ENCODE measurements at places on chromosomes 3 and 15. TPM values are rescaled to one million over a fixed set of nuclear protein-coding genes. Genes with fewer than 3 reads are reported as not detected.

DNA sequence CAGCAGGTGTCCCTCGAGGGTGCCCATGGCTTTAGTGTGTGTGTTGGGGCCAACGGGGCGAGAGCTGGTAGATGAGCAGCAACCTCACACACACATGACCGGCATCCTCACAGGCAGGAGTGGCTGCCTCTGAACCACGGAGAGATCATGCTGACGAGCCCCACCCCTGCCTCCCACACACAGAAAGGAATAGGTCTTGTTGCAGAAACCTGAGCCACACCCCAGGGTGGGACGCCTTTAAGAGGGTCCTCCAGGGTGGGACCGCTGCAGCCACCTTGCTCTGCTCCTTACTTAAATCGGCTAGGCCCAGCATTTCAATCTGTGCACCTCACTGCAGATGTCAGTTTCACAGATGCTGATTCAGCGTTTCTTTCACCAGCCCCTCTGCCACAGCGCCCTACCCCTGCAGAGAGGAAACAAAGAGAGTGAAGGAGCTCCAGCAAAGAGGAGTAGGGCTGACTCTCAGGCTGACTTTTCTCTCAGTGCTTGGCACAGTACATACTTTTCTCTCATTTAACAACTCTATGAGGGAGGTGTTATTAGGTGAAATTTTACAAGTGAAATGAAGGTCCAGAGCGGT, 61.2 kb upstream of the EPHB3 start:
- DNase-seq: no peak

DNA sequence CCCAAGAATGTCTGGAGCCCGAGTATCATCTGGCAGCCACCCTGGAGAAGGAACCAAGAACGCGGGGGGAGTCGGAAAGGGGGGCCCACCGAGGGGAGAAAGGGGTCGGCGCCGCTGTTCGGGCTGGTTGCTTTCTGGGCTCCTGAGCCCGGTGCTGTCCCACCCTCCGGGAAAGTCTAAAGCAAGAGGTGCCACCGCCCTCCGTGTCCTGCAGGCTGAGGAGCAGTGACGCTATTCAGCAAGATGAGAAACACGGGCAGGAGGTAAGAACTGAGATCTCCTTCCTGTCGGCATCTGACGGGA, 234.8 kb downstream of the XXYLT1 start:
- DNase-seq: no peak

DNA sequence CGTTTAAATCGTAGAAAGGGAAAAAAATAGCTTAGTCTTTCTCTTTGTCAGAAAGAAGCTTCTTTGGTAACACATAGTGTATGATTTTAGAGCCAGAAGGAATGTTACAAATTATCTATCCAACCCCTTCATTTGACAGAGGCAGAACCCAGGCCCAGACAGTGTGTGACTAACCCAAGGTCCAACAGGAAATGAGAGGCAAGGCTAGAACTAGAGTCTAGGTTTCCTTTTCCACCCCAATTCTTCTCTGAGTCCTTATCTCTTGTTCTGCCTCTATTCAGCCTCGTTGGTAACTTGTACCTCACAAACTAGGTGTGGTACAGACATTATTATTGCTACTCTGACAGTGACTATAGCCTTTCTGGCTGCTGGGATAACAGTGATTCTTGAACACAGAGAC, 39.3 kb downstream of the QTRT2 start:
- no peak for DNase-seq

Gene SEMA7A
- 2.1 TPM for total RNA-seq

Measured in mesenteric fat pad (tissue), 1 donor.